ENCODE measurements at places on chromosomes 11 and 22.
A peak's percentile ranks its signal among the peaks of the same experiment; 100 is the strongest.

DNA sequence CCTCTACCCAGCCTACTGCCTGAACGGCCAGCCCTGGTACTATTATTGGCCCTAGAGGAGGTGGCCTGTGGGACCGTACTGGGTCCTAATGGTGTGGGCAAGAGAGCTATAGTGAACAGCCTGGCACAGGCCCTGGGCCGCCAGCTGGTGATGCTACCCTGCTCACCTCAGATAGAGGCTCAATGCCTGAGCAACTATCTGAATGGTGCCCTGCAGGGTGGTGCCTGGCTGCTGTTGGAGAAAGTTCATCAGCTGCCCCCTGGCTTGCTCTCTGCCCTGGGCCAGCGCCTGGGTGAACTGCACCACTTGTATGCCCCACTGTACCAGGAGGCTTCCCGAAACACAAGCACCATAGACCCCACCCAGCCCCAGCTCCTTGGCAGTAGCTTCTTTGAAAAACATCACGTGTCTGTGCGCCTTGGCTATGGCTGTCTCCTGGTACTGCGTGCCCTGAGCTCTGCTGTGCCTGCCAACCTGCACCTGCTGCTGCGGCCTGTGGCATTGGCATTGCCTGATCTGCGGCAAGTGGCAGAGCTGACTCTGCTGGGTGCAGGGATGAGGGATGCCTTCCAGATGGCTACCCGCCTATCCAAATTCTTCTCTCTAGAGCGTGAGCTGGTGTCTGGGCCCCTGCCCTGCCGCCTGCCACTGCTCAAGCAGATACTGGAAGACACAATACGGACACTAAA is 49.0 kb downstream of the DNHD1 start:
- DNase-seq, result no peak

- DNase-seq, result no peak
Measured at GRCh38 chr11:83711106-83711527, 424.9 kb upstream of the CCDC90B start.

DNA sequence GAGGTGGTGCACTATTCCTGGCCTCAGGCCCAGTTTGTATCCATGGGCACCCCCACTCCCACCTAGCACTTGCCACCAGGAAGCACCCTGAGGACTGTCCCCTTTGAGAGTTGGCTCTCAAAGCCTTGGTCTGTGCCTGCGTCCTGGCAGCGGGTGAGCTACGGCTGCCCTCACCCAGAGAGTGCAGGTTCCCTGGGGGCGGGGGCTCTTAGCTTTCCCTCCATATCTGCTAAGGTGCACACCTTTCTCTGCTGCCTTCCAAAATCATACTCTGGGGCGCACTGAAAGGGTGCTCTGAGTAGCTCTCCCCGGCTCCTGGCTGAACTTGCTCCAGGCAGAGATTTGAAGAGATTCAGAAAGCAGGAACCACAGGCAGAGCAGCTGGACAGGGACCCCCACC is 7.1 kb downstream of the KCNQ1 start:
- no peak for DNase-seq

DNA sequence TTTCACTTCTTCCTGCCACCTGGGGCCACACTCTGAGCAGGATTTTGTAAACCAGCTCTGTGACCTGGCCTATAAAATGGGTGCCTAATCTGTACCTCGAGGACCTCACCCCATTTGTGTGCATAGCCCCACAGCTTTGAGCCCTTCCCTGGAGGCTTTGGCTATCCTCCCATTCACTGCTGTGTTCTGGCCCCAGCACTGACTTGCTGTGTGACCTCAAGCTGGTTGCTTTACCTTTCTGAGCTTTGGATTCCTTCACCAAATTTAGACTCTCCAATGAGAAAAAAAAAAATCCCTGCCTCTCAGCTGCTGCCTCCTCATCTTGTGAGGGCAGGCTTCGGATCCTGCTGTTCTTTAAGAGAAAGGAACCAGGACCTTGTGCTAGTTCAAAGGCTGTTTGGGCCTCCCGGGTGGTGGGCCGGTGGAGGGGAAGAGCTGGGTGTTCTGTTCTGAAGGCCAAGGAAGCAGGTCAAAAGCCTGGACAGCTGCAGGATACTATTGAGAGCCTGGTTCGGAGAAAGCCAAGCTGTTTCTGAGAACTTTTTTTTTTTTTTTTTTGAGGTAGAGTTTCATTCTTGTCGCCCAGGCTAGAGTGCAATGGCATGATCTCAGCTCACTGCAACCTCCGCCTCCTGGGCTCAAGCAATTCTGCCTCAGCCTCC is 1.1 kb upstream of the PYGM start:
- DNase-seq, result no peak

GRCh38 chr11:120028181-120028896 is 109.6 kb downstream of the TRIM29 start:
- no peak for DNase-seq

DNA sequence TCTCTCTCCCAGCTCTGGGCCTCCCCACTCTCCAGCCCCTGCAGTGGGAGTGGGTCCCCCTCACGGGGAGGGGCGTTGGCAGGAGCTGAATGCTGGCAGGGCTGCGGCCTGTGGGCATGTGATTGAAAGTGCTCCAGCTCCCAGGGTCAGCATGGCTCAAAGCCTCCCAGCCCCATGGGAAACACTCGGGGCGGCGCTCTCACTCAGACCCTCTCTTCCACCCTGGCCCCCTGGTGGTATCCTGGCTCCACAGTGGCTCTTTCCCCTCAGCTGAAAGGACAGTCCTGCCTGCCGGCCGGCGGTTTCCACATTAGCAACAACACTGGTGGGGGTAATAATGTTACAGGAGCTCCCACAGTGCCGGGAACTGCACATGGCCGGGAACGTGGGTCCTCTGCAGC is 35.5 kb downstream of the POLR3H start:
- no peak for DNase-seq

GRCh38 chr22:45399712-45400445 is 13.5 kb downstream of the SMC1B start:
- DNase-seq, result no peak

GRCh38 chr22:41447435-41448188 is 1.0 kb upstream of the TOB2 start:
- DNase-seq, result peak; percentile 71

GRCh38 chr11:113376156-113376555 is 11.4 kb upstream of the ANKK1 start:
- DNase-seq, result no peak

GRCh38 chr22:30876915-30877553 is 91.5 kb downstream of the MORC2 start:
- DNase-seq, result peak; percentile 23
